Mesendoderm (in vitro differentiated cells): ENCODE measurements at places on chromosomes 4 and X.
A peak's percentile ranks its signal among the peaks of the same experiment; 100 is the strongest.

- peak; percentile 37 for DNase-seq
Observed at GRCh38 chr4:90061881-90062280, 65.3 kb upstream of the CCSER1 start.

GRCh38 chr4:16278178-16278577 lies 51.9 kb upstream of the TAPT1 start:
- no peak for DNase-seq

- DNase-seq: no peak
Observed at GRCh38 chr4:174739576-174739975, 89.5 kb downstream of the GLRA3 start.

- DNase-seq: no peak
Observed at GRCh38 chr4:2946812-2947600, 16.2 kb downstream of the NOP14 start.

GRCh38 chrX:87517571-87518141 lies at the start of gene KLHL4:
TSS of gene KLHL4 (plus strand) at chrX:87517802. CDS start at chrX:87517894, 92 bp downstream.
- DNase-seq: peak; percentile 98

DNA sequence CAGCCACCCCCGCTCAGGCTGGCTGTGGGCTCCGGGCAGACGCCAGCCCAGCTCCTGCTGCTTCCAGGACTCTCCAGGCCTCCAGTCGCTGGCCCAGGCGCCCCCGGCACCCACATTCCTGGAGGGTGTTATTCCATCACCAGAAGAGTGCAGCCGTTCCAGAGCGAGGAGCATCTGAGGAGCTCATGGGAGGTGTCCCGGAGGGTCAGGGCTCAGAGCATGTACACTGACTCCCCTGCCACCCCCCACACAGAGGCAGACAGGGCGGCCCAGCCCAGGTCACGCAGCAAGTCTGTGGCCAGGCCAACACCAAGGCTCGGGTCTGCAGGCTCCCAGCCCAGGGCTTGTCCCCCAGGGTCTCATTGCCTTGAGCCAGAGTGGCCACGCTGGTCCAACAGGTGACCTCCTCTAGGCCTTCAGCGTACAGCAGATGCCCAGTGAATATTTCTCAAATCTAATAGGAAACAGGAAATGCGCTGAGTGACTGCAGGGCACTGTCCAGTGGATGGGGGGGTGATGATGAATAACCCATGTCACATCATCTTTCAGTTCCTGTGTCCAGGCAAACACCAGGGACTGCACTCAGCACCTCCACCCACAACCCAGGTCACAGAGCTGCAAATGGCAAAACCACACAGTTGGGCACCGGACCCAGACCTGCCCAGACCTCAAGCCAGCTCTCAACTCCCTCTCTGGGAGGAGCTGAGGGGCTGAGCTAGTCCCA lies 37.2 kb downstream of the ABLIM2 start:
- no peak for DNase-seq

- DNase-seq: no peak
Observed at GRCh38 chrX:154412468-154412867, 1.1 kb downstream of the TAFAZZIN start.

- DNase-seq: no peak
Observed at GRCh38 chrX:131977619-131978018, 45.5 kb upstream of the STK26 start.

- no peak for DNase-seq
Observed at GRCh38 chr4:181989071-181989470, 254.1 kb upstream of the TENM3 start.

- no peak for DNase-seq
Observed at GRCh38 chr4:101284546-101284945, 62.8 kb downstream of the PPP3CA start.

GRCh38 chrX:49042581-49043219 lies 457 bp downstream of the TFE3 start:
- DNase-seq: no peak

DNA sequence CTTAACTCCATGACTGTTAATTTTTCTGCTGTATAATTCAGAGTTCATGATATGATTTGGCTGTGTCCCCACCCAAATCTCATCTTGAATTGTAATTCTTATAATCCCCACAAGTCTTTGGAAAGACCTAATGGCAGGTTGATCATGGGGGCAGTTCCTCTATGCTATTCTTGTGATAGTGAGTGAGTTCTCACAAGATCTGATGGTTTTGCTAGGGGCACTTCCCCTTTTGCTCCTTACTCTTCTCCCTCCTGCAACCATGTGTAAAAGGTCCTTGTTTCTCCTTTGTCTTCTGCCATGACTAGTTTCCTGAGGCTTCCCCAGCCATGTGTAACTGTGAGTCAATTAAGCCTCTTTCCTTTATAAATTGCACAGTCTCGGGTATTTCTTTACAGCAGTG lies 1751.9 kb downstream of the ARAP2 start:
- no peak for DNase-seq

DNA sequence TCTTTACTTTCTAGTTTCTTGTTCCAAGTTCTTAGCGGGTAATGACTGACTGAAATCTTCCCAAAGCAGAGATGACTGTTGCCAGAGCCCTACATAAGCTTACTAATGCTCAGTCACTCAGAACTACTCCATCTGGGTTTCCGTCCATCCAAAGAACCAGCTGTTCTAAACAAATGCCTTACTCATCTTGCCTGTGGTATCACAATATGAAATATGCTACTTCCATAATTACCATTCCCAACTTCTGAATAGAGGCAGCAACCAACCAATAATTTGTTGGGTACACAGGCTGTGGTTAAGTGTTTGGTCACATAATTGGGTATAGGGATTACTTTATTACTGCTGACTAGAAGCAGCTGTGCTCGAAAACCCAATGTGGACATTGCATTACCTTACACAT lies 930.2 kb upstream of the DIAPH2 start:
- DNase-seq: no peak

DNA sequence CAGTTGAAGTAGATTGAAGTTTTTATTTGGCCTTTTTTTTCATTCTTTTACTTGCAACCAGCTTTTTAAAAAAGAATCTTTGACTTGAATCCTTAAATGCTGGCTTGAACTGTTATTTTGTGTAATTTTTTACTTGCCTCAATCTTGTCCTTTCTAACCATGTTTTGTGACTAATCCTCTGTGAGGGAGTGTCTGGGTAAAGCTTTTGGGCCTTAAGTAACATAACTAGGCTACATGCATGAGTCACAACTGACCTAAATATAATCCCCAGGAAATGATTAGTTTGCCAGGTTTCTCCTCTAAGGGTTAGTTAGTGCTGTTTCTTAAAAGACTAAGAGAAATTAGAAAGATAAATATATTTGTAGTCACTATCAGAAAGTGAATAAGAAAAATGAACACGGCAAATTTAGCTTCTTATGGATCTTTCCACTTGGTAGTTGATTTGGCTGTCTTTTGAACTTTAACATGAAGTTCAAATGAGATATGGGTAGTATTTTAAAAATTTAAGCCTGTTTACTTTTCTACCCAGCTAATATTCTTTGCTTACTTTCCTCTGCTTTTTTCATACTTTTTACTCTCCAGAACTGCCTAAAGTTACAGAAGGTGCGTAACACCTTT lies 13.0 kb downstream of the EXOC1 start:
- DNase-seq: peak; percentile 44

GRCh38 chr4:176443646-176444409 lies 124.1 kb downstream of the SPCS3 start:
- no peak for DNase-seq

DNA sequence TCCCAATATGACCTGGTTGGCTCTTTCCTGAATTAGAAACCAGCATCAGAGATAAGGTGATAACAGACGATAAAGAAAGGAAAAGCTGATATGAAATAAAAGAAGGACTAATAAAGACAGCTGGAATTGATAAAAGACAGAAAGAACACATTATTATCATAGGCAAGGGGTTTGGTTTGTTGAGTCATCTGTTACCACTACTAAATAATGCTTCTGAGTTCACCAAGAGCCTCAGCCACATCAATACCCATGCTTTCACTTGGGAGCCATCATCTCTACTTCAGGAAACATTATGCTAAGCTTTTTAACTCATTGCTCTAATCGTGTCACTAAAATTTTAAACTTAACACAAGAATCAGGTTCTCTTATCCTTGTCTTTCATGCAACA lies 27.6 kb downstream of the ANXA5 start:
- DNase-seq: no peak

- no peak for DNase-seq
Observed at GRCh38 chr4:172927096-172927814, 241.4 kb upstream of the GALNT7 start.

- DNase-seq: no peak
Observed at GRCh38 chr4:111681751-111682150, 463.5 kb upstream of the FAM241A start.

DNA sequence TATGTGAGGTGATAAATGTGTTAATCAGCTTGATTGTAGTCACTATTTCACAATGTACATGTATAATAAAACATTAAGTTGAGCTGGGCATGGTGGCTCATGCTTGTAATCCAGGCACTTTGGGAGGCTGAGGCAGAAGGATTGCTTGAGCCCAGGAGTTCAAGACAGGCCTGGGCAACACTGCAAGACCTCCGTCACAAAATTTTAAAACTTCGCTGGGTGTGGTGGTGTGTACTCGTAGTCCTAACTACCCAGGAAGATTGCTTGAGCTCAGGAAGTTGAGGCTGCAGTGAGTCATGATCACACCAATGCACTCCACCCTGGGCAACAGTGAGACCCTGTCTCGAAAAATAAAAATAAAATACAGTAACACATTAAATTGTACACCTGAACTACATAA lies 20.1 kb downstream of the LYAR start:
- no peak for DNase-seq

- no peak for DNase-seq
Observed at GRCh38 chr4:74375824-74376426, 11.0 kb downstream of the EREG start.

- peak; percentile 99 for DNase-seq
Observed at GRCh38 chr4:56410247-56411062, 23.2 kb upstream of the AASDH start.

- DNase-seq: no peak
Observed at GRCh38 chr4:77820649-77821561, 1.7 kb upstream of the CNOT6L start.

- no peak for DNase-seq
Observed at GRCh38 chr4:169208090-169208455, 62.7 kb downstream of the SH3RF1 start.

DNA sequence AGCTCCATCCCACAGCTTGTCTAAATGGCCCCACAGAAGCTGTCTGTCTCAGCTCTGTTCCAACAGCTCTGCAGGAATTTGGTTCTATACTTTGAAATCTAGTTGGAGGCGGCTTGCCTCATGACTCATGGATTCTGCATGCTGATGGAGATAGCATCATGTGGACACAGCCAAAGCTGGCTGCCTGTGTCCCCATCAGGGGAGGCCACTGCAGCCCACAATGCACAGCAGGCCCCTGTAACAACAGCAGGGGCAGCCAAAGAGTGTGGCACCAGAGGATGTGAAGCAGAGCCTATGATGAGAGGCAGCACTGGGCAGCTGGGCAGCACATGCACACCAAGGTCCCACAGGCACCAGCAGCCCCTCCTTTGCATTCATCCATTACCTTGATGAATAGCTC lies 67.2 kb downstream of the DCAF12L1 start:
- peak; percentile 51 for DNase-seq

- peak; percentile 40 for DNase-seq
Observed at GRCh38 chrX:23334848-23335599, at the start of gene PTCHD1. TSS of gene PTCHD1 (plus strand) at chrX:23334849. CDS start at chrX:23334876, 27 bp downstream.

DNA sequence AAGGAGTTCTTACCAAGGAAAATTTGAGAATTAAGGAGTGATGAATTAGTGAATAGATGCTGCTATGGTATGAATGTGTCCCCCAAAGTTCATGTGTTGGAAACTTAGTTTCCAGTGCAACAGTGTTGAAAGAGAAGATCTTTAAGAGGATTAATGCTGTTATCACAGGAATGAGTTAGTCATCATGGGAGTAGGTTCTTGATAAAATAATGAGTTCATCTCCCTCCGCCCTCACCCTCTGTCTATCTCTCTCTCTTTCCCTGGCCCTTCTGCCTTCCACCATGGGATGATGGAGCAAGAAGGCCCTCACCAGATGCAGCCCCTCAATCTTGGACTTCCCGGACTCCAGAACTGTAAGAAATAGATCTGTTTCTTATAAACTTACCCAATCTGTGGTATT lies 38.3 kb upstream of the KLHL8 start:
- DNase-seq: no peak

DNA sequence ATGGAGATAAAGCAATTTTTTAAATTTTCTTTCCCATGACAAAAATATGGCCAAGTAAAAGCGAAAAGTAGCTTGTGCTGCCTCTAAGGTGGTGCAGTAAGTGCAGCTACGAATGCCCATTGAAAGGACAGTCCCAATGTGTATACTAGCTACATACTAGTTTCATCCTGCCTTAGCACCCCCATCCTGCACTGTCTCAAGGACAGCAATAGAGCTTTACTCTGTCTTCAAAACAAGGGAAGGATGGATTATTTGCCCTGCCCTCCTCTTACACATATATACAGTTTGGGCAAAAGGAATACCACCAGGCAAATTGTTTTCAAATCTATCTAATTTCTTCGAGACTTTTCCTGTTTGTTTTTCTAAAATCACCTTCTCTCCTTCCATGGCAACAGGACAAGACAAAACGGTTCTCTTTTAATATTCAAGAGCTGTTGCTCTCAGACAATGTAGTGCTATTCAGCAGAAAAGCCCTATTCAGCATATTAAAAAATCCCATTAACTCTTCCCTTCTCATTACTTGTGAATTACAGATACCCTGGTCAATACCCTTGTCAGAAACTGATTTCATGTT lies 75.1 kb upstream of the SLC7A11 start:
- no peak for DNase-seq

- no peak for DNase-seq
Observed at GRCh38 chrX:14718403-14718802, 154.5 kb downstream of the FANCB start.

- DNase-seq: peak; percentile 82
Observed at GRCh38 chrX:48927736-48928382, 9.0 kb upstream of the PIM2 start.

DNA sequence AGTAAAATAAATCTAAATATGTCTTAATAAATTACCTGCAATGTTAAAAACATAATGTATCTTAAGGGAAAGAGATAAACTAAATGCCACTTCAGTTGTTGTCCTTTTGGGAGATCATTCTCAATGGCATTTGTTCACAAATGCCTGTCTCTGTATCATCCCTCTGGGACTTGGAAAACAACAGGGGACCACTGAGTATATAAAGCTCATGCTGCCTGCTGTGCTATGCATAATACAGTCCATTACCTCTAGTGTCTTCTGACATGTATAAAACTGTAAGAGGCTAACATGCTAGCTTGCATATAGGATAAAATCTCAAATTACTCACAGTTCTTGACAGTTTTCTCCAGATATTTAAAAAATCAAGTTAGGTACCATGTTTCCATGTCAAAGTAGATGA lies 503.9 kb downstream of the PDHA2 start:
- no peak for DNase-seq

- no peak for DNase-seq
Observed at GRCh38 chr4:51963841-51964517, 56.2 kb downstream of the LRRC66 start.

- no peak for DNase-seq
Observed at GRCh38 chr4:183986291-183986970, 81.3 kb downstream of the STOX2 start.

DNA sequence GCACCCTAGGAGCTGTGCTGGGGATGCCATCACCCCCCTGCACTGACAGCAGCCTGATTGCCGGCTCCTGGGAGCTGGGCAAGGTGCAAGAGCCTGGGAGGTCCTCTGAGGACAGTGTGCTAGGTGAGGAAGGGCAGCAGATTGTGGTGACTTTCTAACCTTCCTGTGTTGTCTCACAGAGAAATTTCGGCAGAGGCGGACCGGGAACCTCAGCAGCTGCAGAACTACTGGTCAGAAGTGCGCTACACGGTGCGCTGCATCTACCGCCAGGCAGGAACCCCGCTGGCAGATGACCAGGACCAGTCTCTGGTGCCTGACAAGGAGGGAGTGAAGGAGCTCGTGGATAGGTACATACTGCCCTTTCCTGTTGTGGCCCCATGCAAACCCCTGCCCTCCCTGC lies 89.8 kb downstream of the FAM193A start:
- no peak for DNase-seq

- no peak for DNase-seq
Observed at GRCh38 chr4:168722391-168722790, 225.5 kb downstream of the PALLD start.
